ENCODE measurements at places on chromosomes 7 and 10. TPM values are rescaled to one million over a fixed set of nuclear protein-coding genes. Genes with fewer than 3 reads are reported as not detected.

GRCh38 chr7:3592401-3593134 lies 291.5 kb downstream of the SDK1 start:
- no peak for DNase-seq

- no peak for DNase-seq
Observed at GRCh38 chr10:49615721-49616120, 1.9 kb downstream of the CHAT start.

DNA sequence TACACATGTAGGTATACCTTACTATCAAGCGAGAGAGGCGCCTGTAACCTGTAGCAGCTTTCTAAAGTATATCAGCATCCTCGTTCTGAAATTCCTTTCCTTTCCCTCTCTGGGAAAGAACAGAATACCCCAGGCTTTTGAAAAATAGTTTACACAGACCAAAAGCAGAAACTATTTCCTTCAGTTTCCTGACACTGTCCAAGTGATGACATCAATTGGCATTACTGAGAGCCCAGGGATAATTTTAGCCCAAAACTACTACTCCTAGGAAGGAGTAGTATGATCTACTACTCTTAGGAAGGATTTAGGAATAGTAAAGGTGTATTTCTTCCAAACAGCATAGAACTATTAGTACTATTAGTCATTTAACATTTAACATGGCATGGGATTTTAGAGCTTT lies 6.0 kb downstream of the GNG11 start:
- DNase-seq = no peak

- no peak for DNase-seq
Observed at GRCh38 chr7:69301253-69301652, 297.0 kb upstream of the AUTS2 start.

Gene NPY4R2
- not detected for total RNA-seq

Gene AKR1D1
- total RNA-seq = not detected

Gene AKR1C4
- not detected for total RNA-seq

Gene DNAH11
- total RNA-seq = 0.70 TPM
